ENCODE measurements at places on chromosomes 4 and X. TPM values are rescaled to one million over a fixed set of nuclear protein-coding genes. Genes with fewer than 3 reads are reported as not detected.

The NFXL1 gene
- 15.0 TPM for total RNA-seq

The GAK gene
- 71.6 TPM for total RNA-seq

- H3K36me3 ChIP-seq: no peaks in the 10 kb centered on the region
- H3K4me3 ChIP-seq: no peak overlapping the region
- no peak for DNase-seq
- H3K27ac ChIP-seq: no peak overlapping the region
- no peaks in the 10 kb centered on the region for H3K4me1 ChIP-seq
- H3K27me3 ChIP-seq: no peaks in the 10 kb centered on the region
Observed at GRCh38 chr4:96383349-96383748, 543.5 kb downstream of the PDHA2 start.

- no peak overlapping the region for H3K27ac ChIP-seq
- no peak for DNase-seq
- no peaks in the 10 kb centered on the region for H3K36me3 ChIP-seq
- H3K27me3 ChIP-seq: no peaks in the 10 kb centered on the region
- H3K4me1 ChIP-seq: no peaks in the 10 kb centered on the region
Observed at GRCh38 chr4:171794528-171794927, 18.7 kb upstream of the GALNTL6 start.

DNA sequence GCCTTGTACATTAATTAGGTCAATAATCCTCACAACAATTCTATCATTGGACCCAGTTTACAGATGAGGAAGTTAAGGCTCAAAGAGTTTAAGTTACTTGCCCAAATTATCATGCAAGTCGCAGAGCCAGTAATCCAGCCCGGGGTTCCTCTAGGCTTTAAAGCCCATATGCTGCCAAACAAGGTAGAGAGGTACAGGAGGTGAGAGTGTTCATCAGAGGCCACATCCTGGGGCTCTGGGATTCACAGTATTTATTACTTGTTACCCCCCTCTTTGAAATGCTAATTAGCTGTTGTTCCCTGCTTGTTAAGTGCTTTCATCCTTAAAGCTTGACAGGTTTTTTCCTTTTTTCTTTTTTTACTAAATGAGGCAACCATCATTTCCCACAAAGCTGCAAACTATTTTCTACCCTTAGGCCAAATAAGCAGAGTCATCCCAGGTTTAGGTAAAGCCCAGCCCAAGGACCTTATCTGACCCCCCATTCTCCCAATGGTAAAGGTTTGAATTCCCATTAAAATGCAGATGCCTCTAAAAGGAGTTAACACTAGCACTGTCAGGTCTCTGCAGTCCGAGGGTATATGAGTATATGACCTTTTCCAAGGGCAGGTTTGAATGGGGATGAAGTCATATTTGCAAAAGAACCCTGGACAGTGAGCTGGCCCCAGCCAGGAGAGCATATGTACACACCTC is 150.3 kb downstream of the SOX3 start:
- H3K36me3 ChIP-seq: no peaks in the 10 kb centered on the region
- H3K27me3 ChIP-seq: no peaks in the 10 kb centered on the region
- no peak for DNase-seq

GRCh38 chr4:102444752-102445151 is 56.4 kb upstream of the NFKB1 start:
- DNase-seq: no peak
- H3K4me1 ChIP-seq: peaks cover 4% of the 10 kb centered on the region
- no peaks in the 10 kb centered on the region for H3K36me3 ChIP-seq

GRCh38 chr4:94468093-94468769 is 16.5 kb downstream of the PDLIM5 start:
- peaks cover 29% of the 10 kb centered on the region for H3K4me1 ChIP-seq
- H3K27me3 ChIP-seq: no peaks in the 10 kb centered on the region
- H3K27ac ChIP-seq: no peak overlapping the region
- no peaks in the 10 kb centered on the region for H3K36me3 ChIP-seq
- no peak for DNase-seq

GRCh38 chrX:123201720-123202119 is 17.6 kb downstream of the GRIA3 start:
- no peak overlapping the region for H3K4me3 ChIP-seq
- DNase-seq: no peak
- no peak overlapping the region for H3K27ac ChIP-seq
- no peaks in the 10 kb centered on the region for H3K27me3 ChIP-seq
- no peaks in the 10 kb centered on the region for H3K36me3 ChIP-seq

DNA sequence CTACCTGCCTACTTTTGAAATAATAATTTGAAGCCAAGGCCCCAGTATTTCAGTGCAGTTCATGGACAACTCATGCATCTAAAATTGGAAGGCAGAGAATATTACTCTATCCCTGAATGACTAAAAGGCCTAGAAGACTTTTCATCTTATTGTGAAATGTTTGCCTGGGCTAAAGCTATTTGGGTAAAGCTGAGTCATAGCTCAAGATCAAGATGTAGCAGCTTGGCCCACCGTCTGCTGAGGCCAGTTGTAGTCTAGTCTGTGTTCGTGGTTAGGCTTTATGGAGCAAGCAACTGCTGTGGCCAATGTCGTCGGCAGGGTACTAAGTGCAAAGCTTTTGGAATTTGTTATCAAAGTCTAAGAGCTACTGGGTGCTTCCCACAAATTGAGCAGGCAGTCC is 929.1 kb downstream of the RAB28 start:
- H3K4me1 ChIP-seq: no peaks in the 10 kb centered on the region
- H3K27ac ChIP-seq: no peak overlapping the region
- H3K27me3 ChIP-seq: no peaks in the 10 kb centered on the region
- H3K36me3 ChIP-seq: no peaks in the 10 kb centered on the region
- DNase-seq: no peak

All from esophagus muscularis mucosa (tissue), 4 donors.